CD4-positive, alpha-beta T cell treated with Interleukin-2 at 100 ng/mL for 4 hours (primary cell): ENCODE measurements at places on chromosomes 1 and 21.

- no peak for DNase-seq
Measured at GRCh38 chr1:87927391-87928280, 599.0 kb downstream of the LMO4 start.

- DNase-seq = no peak
Measured at GRCh38 chr1:107572674-107573211, 392.2 kb downstream of the VAV3 start.

DNA sequence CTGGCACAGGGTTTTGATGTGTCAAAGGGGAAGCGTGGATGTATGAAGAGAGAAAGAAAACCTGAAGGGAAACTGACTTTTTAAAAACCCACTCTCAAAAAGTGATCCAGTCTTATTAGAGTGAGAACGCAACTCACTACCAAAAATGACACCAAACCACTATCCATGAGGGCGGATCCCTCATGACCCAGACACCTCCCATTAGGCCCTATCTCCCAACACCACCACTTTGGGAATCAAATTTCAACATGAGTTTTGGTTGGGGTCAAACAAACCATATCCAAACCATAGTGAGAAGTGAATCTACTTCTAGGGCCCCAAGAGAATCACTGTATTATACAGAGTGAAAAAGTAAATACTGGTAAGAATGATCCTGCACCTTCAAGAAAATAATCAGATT, 53.5 kb downstream of the FNBP1L start:
- DNase-seq = no peak

GRCh38 chr1:200969726-200970561, 53.6 kb downstream of the KIF21B start:
- no peak for DNase-seq

GRCh38 chr1:47870480-47870879, 126.7 kb downstream of the TRABD2B start:
- DNase-seq = no peak

- DNase-seq = no peak
Measured at GRCh38 chr1:119680193-119680592, 31.5 kb upstream of the PHGDH start.

DNA sequence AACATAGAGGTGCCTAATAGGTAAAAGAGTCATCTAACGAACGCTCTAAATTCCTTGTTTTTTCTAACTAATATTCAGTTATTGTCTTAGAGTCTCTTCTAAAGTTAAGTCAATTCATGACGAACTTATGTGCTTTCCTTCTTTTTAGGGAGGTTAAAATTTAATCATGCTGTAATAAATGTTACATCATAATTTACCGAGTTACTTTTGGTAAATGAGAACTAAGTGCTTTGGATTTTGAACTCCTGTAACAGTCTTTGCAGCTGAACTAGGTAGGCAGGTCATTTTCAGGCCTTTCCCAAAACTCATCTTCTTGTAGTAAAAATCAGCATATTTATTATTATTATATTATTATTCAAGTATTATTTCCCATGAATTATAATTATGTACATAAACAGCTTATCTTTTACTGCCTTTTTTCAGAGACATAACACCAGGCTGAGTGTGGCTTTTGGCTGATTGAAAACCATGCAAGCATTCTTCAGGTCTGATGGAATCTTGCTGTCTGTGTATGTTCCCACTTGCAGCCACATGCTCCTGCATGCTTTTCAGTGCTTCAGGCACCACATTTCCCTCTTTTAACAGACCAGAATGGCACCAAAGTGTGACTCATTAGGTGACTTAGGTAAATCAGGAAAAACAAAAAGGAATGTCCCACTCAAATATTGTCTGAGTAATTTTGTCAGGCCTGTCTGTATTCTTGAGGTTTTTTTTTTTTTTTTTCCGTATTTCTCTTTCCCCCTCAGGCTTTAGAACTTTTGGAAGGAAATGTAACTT, 81.0 kb upstream of the CD55 start:
- no peak for DNase-seq

GRCh38 chr1:20964540-20965484, 177.7 kb upstream of the HP1BP3 start:
- DNase-seq = no peak

- DNase-seq = no peak
Measured at GRCh38 chr1:224203243-224204016, 20.4 kb downstream of the DEGS1 start.

DNA sequence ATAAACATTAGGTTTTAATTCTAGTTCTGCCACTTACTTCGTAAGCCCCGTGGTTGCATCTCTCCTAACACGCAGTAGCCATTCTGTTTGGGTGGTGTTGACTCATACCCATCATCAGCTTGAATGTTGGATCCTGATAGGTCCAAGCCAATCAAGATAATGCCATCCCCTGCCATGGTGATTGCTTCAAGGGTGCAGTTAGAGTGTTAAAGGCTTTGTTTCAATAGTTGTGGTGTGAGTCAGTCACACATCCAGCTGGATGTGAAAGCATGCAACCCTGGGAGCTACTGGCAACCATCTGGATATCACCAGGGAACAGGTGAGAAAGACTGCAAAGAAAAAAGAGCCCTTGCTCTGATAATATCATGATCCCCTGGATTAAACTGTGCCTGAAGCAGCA, 69.1 kb downstream of the OMA1 start:
- no peak for DNase-seq

- DNase-seq = peak; percentile 24
Measured at GRCh38 chr1:69737527-69738185, 169.9 kb downstream of the LRRC7 start.

GRCh38 chr1:163056831-163057230, 12.3 kb upstream of the RGS4 start:
- DNase-seq = no peak

DNA sequence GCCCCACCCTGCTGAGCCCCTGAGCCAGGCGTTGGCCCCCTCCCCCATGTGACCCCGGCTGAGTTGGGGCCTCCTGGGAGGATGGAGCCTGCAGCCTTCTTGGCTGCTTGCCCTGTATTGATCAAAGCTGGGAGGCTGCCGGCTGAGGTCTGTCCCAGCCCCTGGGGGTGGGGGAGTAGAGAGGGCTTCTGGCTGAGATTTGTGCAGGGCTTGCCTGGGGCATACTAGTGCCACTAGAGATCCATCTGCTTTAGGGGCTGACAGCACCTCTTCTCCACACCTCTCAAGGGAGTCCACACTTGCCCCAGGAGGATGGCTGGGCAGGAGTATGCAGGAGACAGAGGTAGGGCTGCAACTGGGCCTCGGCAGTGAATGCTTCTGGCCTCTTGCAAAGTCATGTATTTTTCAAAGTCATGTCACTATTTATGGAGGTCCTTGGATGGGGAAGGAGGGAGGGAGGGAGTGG, 53.6 kb upstream of the SSBP3 start:
- DNase-seq = no peak

GRCh38 chr1:180168786-180169639, 14.3 kb downstream of the QSOX1 start:
- DNase-seq = peak; percentile 19

GRCh38 chr1:53825306-53825705, 12.8 kb downstream of the NDC1 start:
- no peak for DNase-seq

GRCh38 chr1:203025686-203026030, 633 bp upstream of the PPFIA4 start:
- no peak for DNase-seq

DNA sequence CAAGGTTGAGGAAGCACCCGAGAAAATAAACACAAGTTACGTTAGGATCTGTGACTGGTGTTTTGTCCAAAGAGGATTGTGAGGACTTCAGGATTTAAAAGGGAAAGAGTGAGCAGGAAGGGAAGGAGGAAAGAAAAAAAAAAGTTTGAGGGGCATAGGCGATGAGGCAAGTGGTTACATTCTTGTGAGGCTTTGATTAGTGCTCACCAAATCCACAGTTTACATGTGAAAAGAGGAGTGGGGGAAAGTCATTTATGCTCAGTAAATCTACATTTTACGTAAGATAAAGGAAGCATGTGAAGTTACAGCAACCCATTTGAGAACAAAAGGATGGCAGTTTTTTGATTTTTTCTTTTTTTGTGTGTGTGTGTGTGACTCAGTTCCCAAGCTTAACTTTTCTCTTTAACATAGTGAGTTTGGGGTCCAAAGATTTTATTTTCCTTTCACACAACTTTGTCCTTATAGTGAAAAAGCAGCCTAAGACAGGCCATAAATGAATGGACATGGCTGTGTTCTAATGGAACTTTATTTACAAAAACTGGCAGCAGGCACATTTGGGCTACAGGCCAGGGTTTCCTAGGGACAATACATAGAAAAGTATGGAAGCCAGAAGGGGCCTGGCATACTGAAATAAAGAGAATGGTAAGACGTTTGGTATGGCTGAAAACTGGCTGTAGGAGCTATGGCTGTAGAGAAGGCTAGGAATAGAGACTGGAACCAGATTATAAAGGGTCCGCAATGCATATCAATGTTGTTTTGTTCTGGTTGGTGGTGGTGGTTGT, 121.7 kb downstream of the FGGY start:
- DNase-seq = no peak

- DNase-seq = no peak
Measured at GRCh38 chr1:162899422-162900146, 38.6 kb upstream of the CCDC190 start.
